Fibroblast of skin of scalp (primary cell): ENCODE measurements at places on chromosomes 12 and 14.
A peak's percentile ranks its signal among the peaks of the same experiment; 100 is the strongest.

DNA sequence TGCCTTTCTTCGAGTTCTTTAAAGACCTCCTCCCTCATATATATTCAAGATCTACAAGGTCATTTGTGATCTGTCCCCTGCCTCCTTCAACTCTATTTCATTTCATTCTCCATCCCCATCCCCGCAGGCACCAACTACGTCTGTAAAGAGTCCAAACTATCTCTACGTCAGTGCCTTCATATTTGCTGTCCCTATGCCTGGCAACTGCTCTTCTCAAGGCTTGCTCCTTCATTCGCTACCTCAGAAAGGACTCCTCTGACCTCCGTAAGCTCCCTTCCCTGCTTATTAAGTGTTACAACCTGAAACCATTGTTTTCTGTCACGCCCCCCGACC is 650 bp downstream of the LLPH start:
- no peak for DNase-seq

DNA sequence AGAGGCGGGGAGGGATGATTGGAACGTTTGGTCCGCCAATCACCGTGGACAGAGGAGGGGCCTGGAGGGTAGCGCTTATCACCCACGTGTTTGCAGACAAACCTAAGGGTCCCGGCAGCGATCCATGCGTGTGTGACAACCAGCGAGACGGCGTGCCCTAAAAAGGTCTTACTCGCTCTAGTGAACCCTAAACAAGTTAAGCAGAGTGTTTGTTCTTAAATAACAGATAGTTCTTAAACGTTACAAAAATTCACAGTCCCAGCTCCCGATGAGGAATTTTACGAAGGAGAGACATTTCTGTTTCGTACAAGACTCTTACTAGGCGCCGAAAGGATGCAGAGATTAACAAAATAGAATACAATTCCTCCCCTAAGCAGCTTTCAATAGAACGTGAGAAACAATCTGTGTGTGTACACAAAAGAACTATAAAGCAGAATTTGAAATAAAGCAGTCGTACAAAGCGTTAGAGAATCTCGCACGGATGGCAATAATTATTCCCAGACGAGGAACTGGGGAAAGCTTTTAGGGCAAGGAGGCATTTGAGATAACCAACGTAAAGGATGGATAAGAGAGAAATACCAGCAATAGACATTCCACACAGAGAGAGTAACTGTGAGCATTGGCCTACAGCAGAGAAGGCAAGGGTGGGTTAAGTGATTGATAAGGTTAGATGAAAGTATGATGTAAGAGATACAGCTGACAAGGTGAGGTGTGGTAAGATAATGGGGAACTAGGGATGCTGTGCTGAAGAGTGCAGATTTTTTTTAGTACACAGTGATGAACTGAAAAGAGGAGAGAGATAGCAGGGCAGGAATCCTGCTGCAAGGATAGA is 831 bp upstream of the RPS6KA5 start:
- DNase-seq = no peak

GRCh38 chr14:35320472-35320871 is 28.3 kb downstream of the PSMA6 start:
- no peak for DNase-seq

DNA sequence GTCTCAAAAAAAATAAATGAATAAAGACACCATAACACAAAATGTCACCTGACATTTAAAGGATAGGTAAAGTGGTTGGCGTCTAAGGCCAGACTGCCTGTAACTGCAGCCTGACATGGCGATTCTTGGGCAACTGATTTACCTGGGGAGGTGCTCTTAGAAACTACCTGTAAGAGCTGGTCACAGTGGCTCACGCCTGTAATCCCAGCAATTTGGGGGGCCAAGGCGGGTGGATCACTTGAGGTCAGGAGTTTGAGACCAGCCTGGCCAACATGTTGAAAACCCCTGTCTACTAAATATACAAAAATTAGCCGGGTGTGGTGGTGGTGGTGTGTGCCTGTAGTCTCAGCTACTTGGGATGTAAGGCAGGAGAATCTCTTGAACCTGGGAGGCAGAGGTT is 8.4 kb downstream of the RPL6 start:
- no peak for DNase-seq

- DNase-seq = no peak
Observed at GRCh38 chr12:13692332-13692731, 289.1 kb downstream of the GRIN2B start.

GRCh38 chr14:73997944-73998447 is 21.1 kb downstream of the ENTPD5 start:
- no peak for DNase-seq

DNA sequence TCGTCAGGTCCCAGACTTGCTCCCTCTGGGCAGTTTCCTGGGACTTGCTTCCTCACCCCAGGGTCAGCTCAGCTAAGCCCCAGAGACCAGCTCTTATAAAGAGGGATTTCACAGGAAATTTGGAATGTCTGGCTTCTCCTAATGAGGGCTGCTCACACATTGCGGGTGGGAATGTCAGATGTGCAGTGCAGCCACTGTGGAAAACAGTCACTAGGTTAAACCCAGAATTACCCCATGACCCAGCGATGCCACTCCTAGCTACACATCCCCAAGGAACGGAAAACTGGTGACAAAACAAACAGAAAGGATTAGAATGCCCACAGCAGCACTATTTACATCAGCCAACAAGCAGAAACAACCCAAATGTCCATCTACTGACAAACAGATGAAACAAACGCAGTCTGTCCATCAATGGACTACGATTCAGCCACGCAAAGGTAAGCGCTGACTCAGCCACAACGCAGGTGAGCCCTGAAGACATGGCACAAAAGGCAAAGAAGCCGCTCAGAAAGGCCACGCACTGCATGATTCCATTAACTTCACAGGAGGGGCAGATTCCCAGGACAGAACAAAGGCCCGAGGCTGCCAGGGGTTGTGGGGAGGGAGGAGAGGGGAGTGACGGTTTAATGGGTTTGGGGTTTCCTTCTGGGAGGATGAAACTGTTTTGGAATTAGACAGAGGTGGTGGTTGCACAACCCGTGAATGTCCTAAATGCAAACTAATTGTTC is 63.0 kb downstream of the NCOR2 start:
- no peak for DNase-seq

DNA sequence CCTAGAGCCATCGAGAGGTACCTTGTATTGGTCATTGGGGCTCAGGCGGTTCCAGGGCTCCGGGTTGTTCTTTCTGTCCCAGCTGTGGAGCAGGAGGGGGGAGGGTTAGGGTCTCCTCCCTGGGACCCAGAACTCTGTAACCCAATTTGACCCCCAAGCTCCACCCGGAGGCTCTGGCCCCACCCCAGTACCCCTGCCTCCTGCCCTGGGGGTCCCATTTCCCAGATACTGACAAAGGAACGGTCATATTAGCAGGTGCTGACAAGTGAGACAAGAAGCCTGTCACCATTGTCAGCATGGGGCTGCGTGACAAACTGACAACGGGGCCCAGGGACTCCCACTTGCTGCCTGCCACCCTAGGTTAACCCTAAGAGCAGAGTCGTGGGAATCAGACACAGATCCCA is 6.2 kb downstream of the SHMT2 start:
- DNase-seq = no peak

- DNase-seq = no peak
Observed at GRCh38 chr12:115394496-115395220, 710.7 kb upstream of the TBX3 start.

GRCh38 chr14:74456684-74457564 is 30.9 kb upstream of the SYNDIG1L start:
- no peak for DNase-seq

DNA sequence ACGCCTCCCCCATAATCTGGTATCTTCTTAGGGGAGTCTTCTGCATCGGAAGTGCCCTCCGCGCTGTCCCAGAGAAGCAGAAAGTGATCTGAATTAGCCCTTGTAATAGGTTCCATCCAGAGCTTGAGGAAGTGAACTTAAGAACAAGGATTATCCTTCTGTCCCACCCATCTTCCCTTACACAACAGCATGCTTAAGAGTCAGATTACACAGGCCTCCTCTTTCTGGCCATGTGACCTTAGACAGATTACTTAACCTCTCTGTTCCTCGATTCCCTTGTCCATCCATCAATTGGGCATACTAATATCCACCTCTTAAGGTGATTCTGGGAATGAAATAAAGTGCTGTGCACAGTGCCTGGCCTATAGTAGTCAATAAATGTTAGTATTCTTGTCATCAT is 11.4 kb downstream of the CABP1 start:
- no peak for DNase-seq

GRCh38 chr14:24366413-24366720 is 1.6 kb upstream of the NFATC4 start:
- no peak for DNase-seq

GRCh38 chr14:56650048-56650447 is 70.5 kb downstream of the TMEM260 start:
- DNase-seq = no peak

- DNase-seq = no peak
Observed at GRCh38 chr12:71947645-71948105, 9.0 kb downstream of the TPH2 start.

- no peak for DNase-seq
Observed at GRCh38 chr14:52974406-52974805, 23.6 kb upstream of the FERMT2 start.

DNA sequence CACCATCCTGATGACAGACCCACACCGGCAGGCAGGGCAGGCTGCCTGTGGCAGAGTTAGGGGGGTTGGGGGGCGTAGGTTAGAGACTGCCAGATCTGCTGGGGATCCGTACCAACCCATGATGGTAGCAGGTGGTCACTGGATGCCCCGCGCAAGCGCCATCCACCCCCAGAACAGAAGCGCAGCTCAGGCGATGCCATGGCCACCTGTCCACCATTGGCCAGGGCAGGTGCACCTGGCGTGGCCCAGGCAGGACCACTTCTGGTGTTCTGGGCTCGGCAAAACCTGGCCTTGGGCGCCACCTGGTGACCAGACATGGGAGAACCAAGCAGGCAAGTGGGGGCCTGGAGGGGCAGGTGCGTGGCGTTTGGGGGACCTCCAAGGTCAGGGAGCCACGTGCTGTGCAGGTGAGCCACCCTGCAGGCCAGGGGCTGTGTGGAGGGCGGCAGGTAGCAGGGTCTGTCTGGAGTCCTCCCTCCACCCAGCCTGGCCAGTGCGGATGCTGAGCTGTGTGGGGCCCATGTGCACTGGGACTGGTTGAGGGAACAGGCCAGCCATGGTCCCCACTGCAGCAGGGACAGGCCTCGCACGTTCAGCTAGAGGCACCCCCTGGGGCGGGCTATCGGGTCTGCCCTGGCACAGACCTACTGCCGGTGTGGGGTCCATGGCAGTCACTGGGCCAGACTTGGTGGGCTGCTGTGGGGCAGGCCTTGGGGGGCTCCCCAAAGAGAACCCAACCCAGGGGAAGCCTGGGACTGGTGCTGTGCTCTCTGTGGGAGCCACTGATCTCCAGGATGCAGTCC is 15.6 kb downstream of the BAG5 start:
- DNase-seq = peak; percentile 51

GRCh38 chr14:71591929-71592328 is 340.3 kb upstream of the RGS6 start:
- peak; percentile 84 for DNase-seq

DNA sequence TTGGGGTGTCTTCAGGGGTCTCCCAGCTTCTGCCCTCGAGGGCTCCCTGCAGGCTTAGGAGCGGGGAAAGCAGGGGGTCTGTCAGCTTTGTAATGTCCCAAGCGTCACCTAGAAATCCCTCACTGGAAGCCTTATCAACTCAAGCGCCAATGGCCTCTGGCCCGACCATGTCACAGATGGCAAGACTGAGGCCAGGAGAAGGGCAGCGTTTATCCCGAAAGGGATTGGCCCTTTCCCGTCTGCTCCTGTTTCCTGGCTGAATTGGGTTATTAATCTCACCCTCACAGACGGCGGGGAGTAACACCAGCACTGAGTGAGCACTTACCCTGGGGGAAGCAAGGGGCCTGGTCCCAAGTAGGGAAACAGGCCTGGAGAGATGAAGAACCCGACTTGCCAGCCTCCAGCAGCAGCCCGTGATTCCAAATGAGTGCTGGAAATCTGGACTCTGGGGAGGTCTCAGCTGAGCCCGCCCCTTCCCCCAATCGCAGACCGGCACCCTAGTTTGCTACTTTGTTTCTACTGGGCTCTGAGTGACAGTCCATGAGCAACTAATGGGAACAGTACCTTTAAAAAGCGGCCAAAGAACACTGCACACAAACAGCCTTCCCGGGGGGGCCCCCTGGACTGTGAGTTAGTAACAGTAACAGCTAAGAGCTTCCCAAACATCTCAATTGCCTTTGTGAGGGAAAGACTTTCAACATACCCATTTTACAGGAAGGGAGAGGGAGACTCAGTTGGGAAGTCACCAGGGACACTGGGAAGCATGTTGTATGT is 2.1 kb upstream of the NCOR2 start:
- no peak for DNase-seq

- no peak for DNase-seq
Observed at GRCh38 chr12:66025477-66025876, 105.1 kb downstream of the LLPH start.

GRCh38 chr12:108320507-108321293 is 18.4 kb downstream of the CMKLR1 start:
- no peak for DNase-seq

DNA sequence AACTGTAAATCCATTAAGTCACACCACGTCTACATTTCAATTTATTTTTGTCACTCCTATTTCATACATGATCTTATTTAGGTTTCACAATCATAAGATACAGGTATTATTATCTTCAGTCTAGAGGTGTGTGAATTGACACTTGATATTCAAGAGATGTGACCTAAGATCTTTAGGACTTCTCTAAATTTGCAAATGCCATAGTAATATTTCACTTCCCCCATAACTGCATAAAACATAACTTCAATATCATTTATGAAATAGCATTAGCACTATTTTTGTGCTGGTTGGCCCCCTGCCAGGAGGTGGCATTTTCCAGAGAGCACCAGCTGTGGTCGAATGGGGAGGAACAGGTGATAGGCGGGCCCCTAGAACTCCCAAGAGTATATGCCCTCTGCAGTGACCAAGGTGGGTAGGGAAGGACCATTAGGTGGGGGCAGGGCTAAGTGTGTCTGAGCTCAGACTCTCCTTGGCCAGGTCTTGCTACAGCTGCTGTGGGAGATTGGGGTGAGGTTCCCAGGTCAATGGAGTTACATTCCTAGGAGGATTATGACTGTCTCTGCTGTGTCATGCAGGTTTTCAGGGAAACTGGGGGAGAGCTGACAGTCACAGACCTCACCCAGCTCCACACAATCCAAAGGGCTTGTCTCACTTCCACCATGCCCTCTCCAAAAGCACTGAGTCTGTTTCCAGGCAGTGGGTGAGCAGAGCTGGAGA is 49.2 kb upstream of the ERGIC2 start:
- DNase-seq = no peak

DNA sequence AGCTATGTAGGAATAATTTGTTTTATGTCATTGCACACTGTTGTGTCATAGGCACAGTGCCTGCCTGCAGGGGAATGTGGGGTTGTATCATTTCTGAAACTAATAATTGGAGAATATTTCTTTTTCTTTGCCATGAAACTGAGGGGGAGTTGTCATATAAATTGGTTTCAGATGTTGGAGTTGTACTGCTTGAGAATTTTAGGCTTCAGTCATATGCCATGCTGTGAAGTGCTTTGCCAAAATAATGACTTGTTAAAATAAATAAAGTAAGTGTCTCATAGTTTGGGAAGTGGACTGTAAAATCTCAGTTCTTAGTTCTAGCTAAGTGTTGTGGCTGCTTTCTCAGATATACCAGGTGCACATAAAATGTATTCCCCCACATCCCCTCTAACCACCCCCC is 116.8 kb downstream of the DAAM1 start:
- peak; percentile 91 for DNase-seq

- no peak for DNase-seq
Observed at GRCh38 chr12:47570151-47570550, 135.7 kb downstream of the RPAP3 start.
